ENCODE measurements at places on chromosomes 3 and 15.
A peak's percentile ranks its signal among the peaks of the same experiment; 100 is the strongest.

DNA sequence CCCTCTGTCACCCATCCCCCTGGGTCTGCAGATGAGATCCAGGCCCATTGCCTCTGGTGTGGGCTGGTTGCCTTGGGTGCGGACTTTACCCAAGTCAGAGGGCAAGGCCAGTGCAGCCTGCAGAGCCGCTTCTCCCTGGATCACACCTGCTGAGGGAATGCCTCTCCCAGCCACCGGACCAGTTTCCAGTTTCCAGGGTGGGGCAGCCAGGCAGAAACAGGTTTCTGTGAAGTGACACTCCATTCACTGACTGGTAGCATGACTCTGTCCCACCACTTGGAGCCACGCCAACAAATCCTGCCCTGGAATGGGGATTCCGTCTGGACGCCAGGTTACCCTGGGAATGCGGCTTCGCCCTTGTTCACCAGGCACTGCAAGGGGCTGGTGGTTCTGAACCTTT lies 30.0 kb downstream of the PAQR5 start:
- no peak for DNase-seq

GRCh38 chr15:99546441-99547100 lies 19.2 kb upstream of the MEF2A start:
- DNase-seq: no peak

- DNase-seq: no peak
Observed at GRCh38 chr15:39886418-39886817, 33.6 kb downstream of the GPR176 start.

DNA sequence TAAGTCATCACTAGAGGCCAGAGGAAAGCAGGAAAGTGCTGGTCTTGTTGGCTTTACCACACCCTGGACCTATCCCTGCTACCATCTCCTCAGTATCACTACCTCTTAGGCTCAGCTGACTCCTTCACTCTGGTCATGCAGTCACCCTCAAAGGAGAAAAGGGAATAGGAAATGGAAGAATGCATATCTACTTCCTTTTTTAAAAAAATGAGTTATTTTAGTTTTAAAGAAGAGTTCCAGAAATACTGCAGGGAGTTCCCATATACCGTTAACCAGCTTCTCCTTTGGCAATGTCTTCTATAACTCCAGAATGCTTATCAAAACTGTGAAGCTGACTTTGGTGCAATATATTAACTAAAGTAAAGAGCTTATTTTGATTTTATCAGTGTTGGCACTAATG lies 688.6 kb downstream of the DIPK2A start:
- DNase-seq: no peak

DNA sequence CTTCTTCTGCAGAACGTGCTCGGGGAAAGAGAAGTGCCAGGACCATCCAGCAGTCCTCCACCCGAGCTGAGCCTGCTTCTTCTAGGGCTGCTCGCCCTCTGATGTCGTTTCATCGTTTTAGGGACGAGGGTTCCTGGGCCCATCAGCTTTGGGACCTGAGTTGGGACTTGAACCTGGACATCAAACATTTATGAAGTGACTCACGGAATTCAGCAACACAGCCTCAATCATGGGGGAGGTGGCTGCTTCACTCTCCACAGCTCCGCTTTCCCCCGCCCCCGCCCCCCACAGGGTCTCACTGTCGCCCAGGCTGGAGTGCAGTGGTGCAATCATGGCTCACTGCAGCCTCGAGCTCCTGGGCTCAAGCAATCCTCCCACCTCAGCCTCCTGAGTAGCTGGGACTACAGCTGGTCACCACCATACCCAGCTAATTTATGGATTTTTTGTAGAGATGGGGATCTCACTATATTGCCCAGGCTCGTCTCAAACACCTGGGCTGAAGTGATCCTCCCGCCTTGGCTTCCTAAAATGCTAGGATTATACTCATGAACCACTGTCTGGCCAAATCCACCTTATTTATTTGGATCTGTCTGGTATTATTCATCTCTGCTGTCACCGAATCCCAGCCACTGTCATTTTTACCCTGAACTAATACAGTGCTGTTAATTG lies 725 bp upstream of the SCAMP2 start:
- no peak for DNase-seq

- DNase-seq: no peak
Observed at GRCh38 chr3:79012530-79012913, 755.3 kb downstream of the ROBO1 start.

DNA sequence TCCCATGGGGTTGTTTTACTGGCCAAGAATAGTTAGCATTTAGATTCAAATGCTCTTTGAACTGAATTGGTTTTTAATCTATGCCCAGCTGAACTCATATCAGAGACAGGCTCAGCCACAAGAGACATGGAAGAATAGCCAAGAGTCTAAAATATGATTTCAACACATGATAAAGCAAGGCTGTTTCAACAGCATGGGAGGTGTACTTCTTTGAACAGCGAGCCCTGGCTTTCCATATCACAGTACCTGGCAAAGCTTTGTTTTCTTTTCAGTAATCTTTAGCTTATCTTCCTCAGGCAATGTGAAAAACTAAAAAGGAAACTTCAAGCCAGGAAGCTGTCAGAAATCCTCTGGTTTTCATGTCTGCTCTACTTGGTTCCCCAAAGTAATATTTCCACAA lies 413.6 kb upstream of the ADAMTS9 start:
- no peak for DNase-seq

GRCh38 chr3:125646581-125646980 lies 51.3 kb upstream of the OSBPL11 start:
- no peak for DNase-seq

DNA sequence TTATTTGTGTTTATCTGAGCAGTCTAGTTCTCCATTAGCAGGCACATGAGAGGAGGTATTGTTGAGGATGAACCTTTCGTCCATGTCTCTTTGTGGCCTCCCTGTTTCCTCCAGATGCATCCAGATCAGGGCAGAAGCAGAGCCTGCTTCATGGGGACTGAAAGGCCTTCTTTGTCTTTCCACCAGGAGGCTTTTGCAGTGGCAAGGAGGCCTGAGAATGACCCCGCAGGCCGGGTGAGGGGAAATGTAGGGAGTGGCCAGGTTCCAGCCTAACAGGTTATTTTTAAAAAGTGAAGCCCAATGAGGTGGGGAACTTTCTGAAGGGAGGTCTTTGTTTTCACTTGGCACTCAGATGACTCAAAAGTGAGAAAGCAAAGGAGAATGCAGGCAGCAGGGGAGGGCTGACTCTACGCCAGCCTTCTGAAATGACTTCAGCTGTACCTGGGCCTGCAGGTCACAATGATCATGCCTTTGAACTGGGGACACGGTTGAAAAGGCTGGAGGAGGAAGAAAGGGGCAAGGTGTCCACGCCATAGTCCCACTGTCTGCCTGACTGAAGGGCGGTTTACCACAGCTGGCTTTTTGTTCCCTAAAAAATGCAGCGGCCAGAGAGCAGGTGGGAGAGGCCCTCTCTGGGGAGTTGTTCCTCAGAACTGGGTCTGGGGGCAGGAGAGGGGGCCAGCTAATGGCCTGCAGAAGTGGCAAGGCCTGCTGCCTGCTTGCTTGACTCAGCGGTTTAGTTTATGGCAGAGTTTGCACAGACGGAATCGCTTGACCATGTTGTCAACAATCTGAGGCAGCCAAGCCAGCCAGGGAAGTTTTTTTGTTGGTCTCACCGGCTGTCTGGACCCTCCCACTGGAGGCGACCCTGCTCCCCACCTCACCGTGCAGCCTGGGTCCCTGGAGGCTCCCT lies 28.7 kb downstream of the CMTM7 start:
- DNase-seq: peak; percentile 64

DNA sequence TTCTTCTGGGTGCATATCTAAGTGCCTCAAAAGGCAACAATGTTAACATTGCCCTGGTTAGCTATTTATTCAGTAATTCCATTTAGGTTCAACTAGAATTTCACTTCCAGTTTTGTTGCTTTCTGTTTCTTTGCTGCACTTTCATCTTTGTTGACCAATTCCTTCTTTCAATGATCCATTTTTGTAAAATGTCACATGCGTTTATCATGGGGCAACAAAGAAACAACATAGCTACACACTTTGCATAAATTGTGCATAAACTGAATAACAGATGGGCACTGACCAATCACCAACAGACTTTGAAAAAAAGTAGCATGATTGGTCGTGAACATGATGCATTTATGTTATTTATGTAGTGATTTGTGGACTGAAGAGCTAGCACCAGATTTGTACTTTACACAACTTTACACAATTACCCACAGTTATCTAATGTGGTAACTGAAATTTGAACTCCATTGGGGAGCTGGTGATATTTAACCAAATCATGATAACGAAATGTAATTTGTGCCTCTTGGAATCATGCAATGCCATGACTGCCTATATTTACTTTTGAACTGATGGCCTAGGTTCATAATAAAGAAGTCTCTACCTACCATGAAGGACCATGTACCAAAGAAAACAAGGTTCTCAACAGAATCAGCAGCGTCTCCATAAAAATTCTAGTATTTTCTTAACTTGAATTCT lies 7.1 kb upstream of the CPOX start:
- DNase-seq: no peak

DNA sequence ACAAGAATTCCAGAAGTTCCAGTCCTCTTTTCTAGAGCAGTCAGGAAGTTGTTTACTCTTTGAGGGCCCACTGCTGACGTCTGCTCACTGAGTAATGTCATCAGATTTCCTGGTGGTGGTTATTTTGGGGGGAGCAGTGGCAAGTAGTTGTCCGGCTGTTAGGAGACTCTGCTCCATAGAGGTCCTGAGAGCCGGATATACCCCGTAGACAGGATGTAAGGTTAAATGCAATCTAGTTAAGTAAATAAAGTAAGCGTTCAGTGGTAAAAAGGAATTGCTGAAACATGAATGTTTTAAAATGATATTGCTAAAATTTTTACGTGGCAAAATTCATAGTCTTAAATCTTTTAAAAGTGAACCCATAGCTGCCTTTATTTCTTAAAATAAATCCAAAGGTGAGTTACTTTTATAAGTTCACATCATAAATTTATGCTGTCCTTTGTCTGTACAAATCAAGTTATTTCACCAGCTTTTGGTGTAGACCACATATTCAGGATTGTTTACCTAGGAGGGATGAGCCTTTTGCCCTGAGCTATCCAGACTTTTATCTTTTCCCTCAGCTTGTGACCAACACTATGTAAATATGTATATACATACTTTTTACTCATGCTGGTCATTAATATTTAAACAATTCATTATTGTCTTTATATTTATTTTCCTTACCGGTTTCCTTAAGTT lies 65.8 kb downstream of the PDE8A start:
- DNase-seq: no peak

DNA sequence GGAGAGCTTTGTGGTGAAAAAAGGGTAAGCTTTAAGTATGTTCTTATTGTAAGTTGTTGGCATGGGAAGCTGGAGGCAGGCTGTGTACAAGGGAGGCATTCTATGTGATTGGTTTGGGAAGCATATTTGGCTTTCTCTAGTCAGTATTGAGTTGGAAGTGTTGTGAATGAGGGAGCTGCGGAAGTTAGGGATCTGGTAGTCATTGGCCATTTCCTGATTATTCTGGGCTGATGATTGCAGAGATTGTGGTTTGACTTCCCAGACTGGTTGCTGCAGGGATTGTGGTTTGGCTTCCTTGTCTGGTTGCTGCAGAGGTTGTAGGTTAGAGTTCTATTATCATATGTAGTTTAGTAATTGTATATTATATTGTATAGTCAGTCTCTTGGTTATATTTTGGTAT lies 21.0 kb downstream of the STXBP5L start:
- no peak for DNase-seq

DNA sequence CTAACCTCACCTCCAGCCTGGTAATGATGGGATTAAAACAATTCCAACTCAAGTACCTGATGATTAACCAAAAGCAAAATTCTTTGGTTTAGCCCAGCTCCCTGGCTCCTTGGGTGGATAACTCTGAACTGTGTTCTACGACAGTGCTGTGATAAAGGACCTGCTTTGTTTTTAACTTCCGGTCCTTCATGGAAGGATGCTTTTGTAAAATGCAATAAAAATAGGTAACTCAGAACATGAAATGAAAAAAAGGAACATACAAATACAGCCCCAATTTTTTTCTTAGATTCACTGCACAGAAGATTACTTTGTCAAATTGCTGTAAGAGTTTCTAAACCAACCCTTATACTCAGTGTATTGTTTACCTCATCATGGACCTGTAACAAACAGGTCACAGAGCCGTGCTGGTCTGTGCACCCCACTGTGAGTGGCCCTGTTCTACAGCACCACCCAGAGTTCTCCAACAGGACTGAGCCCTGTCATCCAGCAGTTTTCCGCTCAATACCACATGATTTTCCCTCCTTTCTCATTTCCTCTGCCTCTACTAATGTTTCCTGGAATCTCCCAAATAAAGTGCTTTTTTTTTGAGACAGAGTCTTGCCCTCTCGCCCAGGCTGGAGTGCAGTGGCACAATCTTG lies 4.9 kb upstream of the PCYT1A start:
- DNase-seq: no peak

- DNase-seq: no peak
Observed at GRCh38 chr3:101758224-101758623, 20.8 kb upstream of the NXPE3 start.

GRCh38 chr3:156551261-156551660 lies 3.7 kb downstream of the SSR3 start:
- DNase-seq: no peak

GRCh38 chr3:144265542-144266100 lies 294.0 kb downstream of the DIPK2A start:
- no peak for DNase-seq

DNA sequence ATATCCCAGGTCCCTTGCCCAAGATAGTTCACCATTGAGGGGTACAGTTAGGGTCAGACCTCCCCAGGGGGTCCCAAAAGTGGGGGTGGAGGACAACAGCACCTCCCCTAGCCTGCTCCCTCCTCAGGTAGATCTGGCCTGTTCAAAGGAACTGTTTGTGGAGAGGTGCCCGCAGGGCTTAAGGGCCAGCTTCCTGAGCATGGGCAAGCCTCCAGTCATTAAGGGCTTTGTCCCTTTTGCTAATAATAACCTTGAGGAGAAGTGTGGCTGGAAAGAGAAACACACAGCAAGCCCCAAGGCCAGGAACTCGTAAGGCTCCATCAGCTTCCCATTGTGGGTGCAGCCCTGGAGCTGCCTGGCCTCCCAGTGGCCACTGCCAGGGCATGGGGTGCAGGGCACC lies 47.4 kb downstream of the ISG20 start:
- no peak for DNase-seq

DNA sequence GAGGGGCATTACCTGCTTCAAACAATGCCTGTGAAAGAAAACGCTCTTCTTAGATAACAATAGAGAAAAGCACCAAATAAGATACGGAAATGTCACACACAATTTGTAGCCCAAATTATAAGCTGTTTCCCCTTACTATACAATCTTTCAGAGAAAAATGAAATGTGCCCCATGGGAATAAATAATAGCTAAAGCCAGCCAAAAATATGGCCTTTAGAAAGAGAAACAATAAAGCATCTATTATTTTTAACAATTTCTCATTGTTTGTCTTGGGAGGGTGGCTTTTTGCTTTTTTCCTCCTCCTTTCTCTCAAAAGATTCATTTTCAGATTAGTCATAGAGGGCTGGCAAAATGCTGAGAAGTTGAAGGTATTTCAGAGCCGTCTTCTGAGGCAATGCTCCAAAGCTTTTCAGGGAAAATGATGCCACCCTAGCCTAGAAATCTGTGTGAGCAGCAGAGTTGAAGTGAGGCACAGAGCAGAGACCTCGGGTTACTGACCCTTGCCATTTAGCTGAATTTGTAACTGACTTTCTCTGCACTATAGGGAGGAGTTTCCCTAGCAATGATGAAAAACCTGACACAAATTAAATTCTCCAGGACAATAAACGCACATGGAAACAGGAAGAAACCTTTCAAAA lies 86.3 kb upstream of the PRICKLE2 start:
- no peak for DNase-seq

All from stimulated activated CD4-positive, alpha-beta T cell treated with anti-CD3 and anti-CD28 coated beads, Interleukin-1b, Interleukin-23, amount 100 ng/mL, for 48 hours (primary cell).